ENCODE measurements at places on chromosomes 7 and 10. TPM values are rescaled to one million over a fixed set of nuclear protein-coding genes. Genes with fewer than 3 reads are reported as not detected.

DNA sequence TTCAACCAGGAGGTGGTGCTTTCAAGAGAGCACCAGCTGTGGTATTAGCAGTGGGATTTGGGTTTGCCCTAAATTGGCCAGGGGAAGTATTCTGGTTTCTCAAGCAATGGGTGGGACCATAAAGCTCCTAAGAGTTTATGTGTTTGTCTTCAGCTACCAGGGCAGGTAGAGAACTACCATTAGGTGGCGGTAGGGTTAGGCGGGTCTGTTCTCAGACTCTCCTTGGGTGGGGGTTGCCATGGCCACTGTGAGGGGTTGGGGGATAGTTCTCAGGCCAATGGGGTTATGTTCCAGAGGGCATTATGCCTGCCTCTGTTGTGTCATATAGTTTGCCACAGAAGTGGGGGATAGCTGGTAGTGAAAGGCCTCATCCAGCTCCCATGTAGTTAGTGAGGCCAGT, 47.7 kb upstream of the BICC1 start:
- H3K4me1 ChIP-seq = no peaks in the 10 kb centered on the region
- DNase-seq = no peak
- H3K27ac ChIP-seq = no peak overlapping the region
- H3K4me3 ChIP-seq = no peak overlapping the region
- no peaks in the 10 kb centered on the region for H3K27me3 ChIP-seq

DNA sequence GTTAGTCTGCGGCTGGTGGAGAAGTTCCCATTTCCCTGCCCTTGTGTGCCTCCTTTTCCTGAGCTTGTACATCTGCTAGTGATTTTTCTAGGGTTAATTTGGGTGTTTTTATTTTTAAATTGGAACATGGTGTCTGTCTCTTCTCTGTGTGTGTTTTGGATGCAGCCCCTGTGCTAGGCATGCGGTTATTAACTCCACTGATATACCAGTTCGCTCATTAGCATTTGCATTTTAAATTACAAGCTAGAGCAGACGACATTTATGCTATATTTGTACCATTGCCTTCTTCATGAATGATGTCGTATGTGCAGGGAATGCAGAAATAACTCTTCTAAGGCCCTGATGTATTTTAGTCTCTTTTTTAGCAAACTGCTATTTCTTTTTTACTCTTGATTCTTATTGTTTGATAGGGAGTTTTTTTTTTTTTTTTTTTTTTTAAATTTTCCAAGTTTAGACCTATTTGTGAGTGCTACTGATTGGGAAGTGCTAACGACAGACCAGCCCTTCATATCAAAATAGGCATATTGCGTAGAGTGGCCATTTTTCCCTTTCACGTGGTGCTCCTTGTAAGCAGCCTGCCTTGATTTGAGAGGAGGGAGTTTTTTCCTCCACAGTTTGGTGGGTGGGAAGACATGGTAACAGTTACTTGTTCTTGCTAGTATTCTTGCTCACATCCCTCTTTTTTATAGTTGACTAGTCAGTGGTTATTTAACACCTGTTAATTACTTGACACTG, 89.6 kb downstream of the LRRC4 start:
- no peak overlapping the region for H3K27ac ChIP-seq
- no peaks in the 10 kb centered on the region for H3K36me3 ChIP-seq
- no peaks in the 10 kb centered on the region for H3K4me1 ChIP-seq
- no peaks in the 10 kb centered on the region for H3K27me3 ChIP-seq
- no peak for DNase-seq
- no peak overlapping the region for H3K4me3 ChIP-seq

DNA sequence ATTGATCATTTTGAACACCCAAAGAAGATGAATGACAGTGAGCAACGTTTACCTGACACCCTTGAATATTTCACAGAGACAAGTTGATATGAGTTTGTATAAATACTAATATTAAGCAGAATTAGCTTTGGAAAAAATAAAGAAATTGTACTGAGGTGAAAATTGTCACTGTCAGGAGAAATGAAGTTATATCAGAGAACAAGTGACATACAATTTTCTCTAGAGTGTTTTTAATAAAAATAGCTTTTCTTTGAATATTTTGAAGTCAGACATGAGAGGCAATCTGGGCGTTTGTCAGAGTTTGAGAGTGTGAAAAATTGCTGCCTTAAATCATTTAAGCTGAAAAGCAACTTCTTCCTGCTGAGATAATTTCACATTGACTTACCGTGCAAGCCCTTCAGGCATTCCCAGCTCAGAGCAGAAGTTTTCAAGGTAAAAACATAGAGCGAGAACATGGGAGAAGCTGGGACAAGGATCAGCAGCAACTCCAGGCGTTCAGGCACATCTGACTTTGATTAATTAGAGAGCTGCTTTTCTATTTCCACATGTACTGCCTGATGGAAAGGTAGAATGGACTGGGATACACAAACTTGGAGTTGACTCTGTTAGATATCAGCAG, 535.9 kb downstream of the TFEC start:
- no peak for DNase-seq
- no peaks in the 10 kb centered on the region for H3K4me1 ChIP-seq
- no peak overlapping the region for H3K27ac ChIP-seq
- H3K27me3 ChIP-seq = no peaks in the 10 kb centered on the region

- no peak overlapping the region for H3K27ac ChIP-seq
- no peak overlapping the region for H3K4me3 ChIP-seq
- peaks cover 11% of the 10 kb centered on the region for H3K4me1 ChIP-seq
These were observed 2.9 kb downstream of the INPP5A start for GRCh38 chr10:132540456-132540855.

GRCh38 chr10:72121389-72121788, 33.0 kb upstream of the SPOCK2 start:
- no peak overlapping the region for H3K27ac ChIP-seq
- H3K4me1 ChIP-seq = no peaks in the 10 kb centered on the region
- H3K36me3 ChIP-seq = no peaks in the 10 kb centered on the region
- no peak overlapping the region for H3K4me3 ChIP-seq

NCF1 gene
- 2.0 TPM for total RNA-seq

- peak; percentile 83 for DNase-seq
- H3K36me3 ChIP-seq = peaks cover 3% of the 10 kb centered on the region
- H3K4me1 ChIP-seq = no peaks in the 10 kb centered on the region
- peak overlapping the region; percentile 64 for H3K4me3 ChIP-seq
These were observed 922 bp downstream of the PPA1 start for GRCh38 chr10:70232155-70232858.

GRCh38 chr10:3538656-3539531, 246.1 kb downstream of the KLF6 start:
- H3K27ac ChIP-seq = peak overlapping the region; percentile 51
- no peaks in the 10 kb centered on the region for H3K36me3 ChIP-seq
- no peaks in the 10 kb centered on the region for H3K27me3 ChIP-seq
- no peak for DNase-seq
- H3K4me1 ChIP-seq = no peaks in the 10 kb centered on the region
- no peak overlapping the region for H3K4me3 ChIP-seq

ETV1 gene
- total RNA-seq = 4.3 TPM

DNA sequence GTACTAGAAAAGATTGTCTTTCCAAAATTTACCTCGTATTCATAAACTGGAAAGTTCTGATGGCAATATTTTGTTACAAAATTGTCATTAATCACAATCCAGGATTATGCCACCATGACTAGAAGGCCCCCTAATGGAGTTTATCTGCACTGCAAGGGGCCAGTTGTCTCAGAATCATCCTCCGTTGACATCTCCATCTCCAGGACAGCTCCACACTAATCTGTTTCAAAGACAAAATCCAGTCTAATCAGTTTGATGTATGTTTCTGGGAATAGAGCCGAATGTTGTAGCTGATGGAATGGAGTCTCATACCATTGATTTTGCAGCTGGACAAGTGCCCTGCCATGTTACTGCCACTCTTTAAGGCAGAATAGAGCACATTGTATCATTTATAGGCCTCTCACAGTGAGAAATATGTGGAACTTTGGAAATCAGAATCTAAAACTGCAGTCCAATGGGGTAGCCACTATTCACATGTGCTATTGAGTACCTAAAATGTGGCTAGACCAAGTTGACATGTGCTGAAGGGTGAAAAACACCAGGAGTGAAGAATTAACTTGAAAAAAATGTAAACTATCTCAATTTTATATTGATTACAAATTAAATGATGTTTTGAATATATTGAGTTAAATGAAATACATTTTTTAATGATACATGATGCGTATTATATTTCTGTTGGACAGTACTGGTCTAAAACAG, 38.3 kb upstream of the TOMM7 start:
- no peak for DNase-seq
- H3K4me1 ChIP-seq = no peaks in the 10 kb centered on the region
- H3K36me3 ChIP-seq = no peaks in the 10 kb centered on the region
- H3K27ac ChIP-seq = no peak overlapping the region

DNA sequence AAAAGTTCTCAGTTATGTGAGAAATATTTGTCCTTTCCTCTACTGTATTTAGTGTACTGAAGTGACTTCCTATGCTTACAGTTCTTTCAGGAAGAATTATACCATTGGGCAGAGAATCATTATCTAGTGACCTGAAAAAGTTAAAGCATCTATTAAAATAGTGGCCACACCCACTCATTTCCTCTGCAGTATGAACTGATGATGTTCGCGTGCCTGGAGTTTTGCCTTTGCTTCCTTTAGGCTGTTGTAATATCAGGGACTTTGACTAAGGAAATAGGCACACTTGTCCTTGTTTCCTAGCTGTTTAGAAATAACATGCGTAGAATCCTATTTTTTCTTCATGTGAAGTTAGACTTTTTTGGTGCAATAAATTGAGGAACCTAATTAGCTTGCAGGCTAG, 100.7 kb downstream of the ZMYND11 start:
- no peak overlapping the region for H3K4me3 ChIP-seq
- no peaks in the 10 kb centered on the region for H3K27me3 ChIP-seq
- H3K36me3 ChIP-seq = no peaks in the 10 kb centered on the region
- no peaks in the 10 kb centered on the region for H3K4me1 ChIP-seq
- no peak for DNase-seq

GRCh38 chr7:87058744-87059524, 520 bp downstream of the ELAPOR2 start:
- H3K27me3 ChIP-seq = no peaks in the 10 kb centered on the region
- no peaks in the 10 kb centered on the region for H3K4me1 ChIP-seq
- no peak overlapping the region for H3K27ac ChIP-seq
- peak; percentile 33 for DNase-seq
- peak overlapping the region; percentile 47 for H3K4me3 ChIP-seq

SLC18A3 gene
- total RNA-seq = 0.42 TPM

KNDC1 gene
- total RNA-seq = 0.32 TPM

GRCh38 chr7:105648561-105649401, 67.5 kb upstream of the EFCAB10 start:
- no peaks in the 10 kb centered on the region for H3K36me3 ChIP-seq
- peak; percentile 57 for DNase-seq
- H3K27me3 ChIP-seq = no peaks in the 10 kb centered on the region
- peaks cover 4% of the 10 kb centered on the region for H3K4me1 ChIP-seq
- no peak overlapping the region for H3K27ac ChIP-seq

DNA sequence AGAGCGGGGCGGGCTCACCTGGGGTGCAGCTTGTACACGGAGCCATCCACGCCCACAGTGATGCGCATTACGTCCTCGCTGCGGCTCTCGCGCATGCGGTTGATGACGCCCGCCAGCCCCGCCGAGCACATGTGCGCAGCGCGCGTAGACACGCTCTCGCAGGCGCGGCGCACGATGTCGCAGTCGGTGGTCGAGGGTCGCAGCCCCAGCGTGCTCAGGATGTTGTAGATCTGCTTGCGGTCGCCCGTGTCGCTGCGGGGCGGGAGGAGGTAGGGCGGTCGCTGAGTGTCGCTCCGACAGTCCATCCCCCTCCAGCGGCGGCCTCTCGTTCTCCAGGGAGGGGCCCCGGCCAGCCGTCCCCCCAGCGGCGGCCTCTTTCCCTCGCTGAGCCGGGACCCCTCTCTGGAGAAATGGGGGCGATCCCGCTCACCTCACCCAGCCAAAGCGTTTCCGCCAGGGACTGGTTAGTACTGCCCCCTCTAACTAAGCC, 4.4 kb upstream of the MYL7 start:
- no peaks in the 10 kb centered on the region for H3K4me1 ChIP-seq
- H3K27ac ChIP-seq = no peak overlapping the region
- no peaks in the 10 kb centered on the region for H3K36me3 ChIP-seq

HOXA9 gene
- total RNA-seq = 22.1 TPM

- H3K36me3 ChIP-seq = no peaks in the 10 kb centered on the region
- peak; percentile 55 for DNase-seq
- no peaks in the 10 kb centered on the region for H3K27me3 ChIP-seq
- H3K27ac ChIP-seq = peak overlapping the region; percentile 46
- H3K4me1 ChIP-seq = no peaks in the 10 kb centered on the region
- no peak overlapping the region for H3K4me3 ChIP-seq
These were observed 12.6 kb upstream of the UBE2D1 start for GRCh38 chr10:58322072-58322834.

SPDYE5 gene
- total RNA-seq = 0.15 TPM

CALHM3 gene
- total RNA-seq = not detected

GJC3 gene
- total RNA-seq = not detected

DNA sequence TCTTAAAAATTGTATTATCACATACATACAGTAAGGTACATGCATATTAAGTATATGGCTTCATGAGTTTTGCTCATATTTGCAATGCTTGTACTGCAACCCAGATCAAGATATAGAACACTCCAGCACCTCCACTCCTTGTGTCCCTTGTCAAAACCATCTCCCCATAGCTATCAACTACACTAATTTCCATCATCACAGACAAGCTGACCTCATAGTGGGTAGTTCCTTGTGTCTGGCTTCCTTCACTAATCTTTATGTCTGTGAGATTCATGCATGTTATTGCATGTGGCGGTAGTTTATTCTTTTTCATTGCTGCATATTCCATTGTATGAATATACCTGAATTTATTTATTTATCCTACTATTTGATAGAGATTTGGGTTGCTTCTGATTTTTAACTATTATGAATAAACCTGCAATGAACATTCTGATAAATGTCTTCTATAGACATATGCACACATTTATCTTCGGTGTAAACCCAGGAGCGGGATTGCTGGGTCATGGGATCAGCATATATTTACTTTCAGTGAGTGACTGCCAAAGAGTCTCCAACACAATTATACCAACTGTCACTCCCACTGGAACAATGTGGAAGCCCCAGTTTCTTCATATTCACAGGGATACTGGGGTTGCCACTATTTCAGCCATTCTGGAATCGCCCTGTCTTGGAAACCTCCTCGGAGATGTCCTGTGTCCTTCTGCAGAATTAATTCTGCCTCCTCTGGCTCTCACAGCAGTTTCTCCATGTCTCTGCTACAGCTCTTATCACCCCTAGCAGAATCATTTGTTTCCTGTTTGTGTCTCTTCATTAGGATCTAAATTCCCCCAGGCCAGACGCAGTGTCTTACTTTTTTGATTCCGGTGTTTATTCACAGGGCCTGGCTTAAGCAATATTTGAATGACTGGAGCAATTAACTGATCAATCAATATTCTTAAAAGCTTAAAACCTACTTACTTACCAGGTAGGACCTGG, 14.7 kb upstream of the ADAM12 start:
- no peaks in the 10 kb centered on the region for H3K4me1 ChIP-seq
- no peak overlapping the region for H3K4me3 ChIP-seq
- H3K27me3 ChIP-seq = no peaks in the 10 kb centered on the region

- H3K27ac ChIP-seq = no peak overlapping the region
- H3K4me1 ChIP-seq = no peaks in the 10 kb centered on the region
- DNase-seq = no peak
- H3K27me3 ChIP-seq = no peaks in the 10 kb centered on the region
- no peak overlapping the region for H3K4me3 ChIP-seq
- no peaks in the 10 kb centered on the region for H3K36me3 ChIP-seq
These were observed 21.8 kb downstream of the ANK3 start for GRCh38 chr10:60367901-60368300.

RTKN2 gene
- 3.2 TPM for total RNA-seq

GRCh38 chr7:35691827-35692307, 3.1 kb downstream of the HERPUD2 start:
- peaks cover 11% of the 10 kb centered on the region for H3K4me1 ChIP-seq
- H3K27me3 ChIP-seq = no peaks in the 10 kb centered on the region
- H3K27ac ChIP-seq = peak overlapping the region; percentile 24
- H3K4me3 ChIP-seq = peak overlapping the region; percentile 9
- DNase-seq = no peak
- no peaks in the 10 kb centered on the region for H3K36me3 ChIP-seq

Measured in colonic mucosa (tissue), 4 donors.